ENCODE measurements at places on chromosomes 2 and 18.

DNA sequence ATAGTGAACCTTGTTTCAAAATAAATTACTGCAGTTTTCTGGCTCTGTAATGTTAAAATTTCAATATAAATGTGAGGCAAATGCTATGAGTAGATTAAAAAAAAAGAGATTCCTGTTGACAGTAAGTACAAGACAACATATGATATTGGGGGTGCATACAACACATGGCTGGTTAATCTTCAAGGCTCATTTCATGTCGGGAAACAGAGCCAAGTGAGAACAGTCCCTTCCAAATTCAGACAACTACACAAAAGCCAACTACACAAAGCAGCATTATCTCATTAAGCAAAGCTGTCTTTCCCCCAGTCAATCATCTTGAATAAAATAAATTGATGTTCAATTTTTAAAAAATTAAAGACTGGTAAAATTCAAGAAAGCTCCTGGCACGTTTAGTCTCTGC lies 549.2 kb downstream of the CCDC85A start:
- H3K4me3 ChIP-seq, result no peak overlapping the region
- no peaks in the 10 kb centered on the region for H3K27me3 ChIP-seq
- no peak for DNase-seq
- no peaks in the 10 kb centered on the region for H3K36me3 ChIP-seq

DNA sequence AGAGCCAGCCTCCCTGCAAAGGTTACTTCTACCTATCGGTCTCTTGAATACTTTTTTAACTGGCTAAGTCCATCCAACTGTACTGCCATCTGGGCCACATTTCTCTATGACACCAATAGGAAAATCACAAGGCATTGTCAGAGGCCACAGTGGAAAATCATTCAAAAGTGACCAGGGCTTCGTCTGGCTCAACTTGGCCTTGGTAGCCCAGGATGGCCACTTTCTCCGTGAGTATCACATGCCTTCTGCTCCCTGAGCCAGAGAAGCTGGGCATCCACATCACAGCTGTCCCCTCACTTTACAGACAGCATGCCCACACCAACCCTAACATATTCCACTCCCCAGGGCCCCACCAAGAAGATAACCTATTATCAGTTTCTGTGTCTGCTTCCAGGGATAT lies 5.8 kb downstream of the CIB4 start:
- no peak overlapping the region for H3K4me3 ChIP-seq
- H3K27me3 ChIP-seq, result peaks cover 45% of the 10 kb centered on the region
- no peak overlapping the region for H3K27ac ChIP-seq

DNA sequence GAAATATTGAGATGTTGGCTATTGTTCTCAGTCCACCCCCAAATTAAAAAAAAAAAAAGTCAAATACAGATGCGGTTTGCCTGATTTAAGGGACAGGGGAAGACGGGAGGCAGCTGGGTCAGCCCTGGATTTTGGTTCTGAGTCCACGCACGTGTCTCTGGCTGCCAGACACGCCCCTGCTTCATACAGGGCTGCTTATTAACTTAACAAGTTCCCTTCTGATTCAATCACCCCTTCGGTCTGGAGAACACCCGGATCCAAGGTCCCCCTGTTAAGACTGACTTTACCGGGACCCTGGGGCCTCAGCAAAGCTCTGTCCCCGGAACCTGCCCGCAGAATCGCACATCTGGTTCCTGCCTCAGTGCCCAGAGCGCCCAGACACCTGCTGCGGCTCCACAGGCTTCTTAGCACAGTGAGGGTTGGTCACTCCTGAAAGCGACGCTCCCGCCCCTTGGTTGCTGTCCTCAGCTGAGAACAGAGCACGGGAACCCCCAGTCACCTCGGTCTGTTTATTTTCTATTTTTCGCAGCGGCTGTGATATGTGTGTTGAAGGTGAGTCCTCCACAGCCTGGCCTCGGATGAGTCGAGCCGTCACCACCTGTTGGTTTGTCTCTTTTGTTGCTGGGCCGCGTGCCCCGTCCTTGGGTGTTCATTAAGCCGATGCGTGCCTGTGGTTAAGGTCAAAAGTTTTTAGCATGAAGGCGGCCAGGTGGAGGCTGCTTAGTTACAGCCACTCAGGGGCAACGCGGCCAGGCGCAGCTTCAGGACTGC lies 57.2 kb downstream of the RTP5 start:
- H3K27me3 ChIP-seq, result peaks cover 8% of the 10 kb centered on the region
- no peak overlapping the region for H3K4me3 ChIP-seq
- H3K36me3 ChIP-seq, result no peaks in the 10 kb centered on the region

- no peaks in the 10 kb centered on the region for H3K27me3 ChIP-seq
- DNase-seq, result no peak
- peaks cover 3% of the 10 kb centered on the region for H3K4me1 ChIP-seq
- H3K4me3 ChIP-seq, result no peak overlapping the region
- peak overlapping the region; percentile 2 for H3K27ac ChIP-seq
Observed at GRCh38 chr2:24115057-24115456, 8.1 kb downstream of the PFN4 start.

GRCh38 chr2:174392706-174393105 lies 2.8 kb upstream of the SCRN3 start:
- H3K4me3 ChIP-seq, result no peak overlapping the region
- no peak overlapping the region for H3K27ac ChIP-seq
- peaks cover 28% of the 10 kb centered on the region for H3K36me3 ChIP-seq
- no peak for DNase-seq
- no peaks in the 10 kb centered on the region for H3K27me3 ChIP-seq

Data from mesenchymal stem cell (in vitro differentiated cells and primary cell).